Activated T-helper 1 cell treated with anti-CD3 and anti-CD28 coated beads, Interleukin-2, amount 50 U/mL, for 16 hours (primary cell): ENCODE measurements at places on chromosomes 12 and 14.

- DNase-seq, result no peak
Measured at GRCh38 chr12:25056486-25057130, 107.7 kb upstream of the BCAT1 start.

- DNase-seq, result no peak
Measured at GRCh38 chr12:9344541-9344940, 136.3 kb upstream of the PZP start.

- DNase-seq, result no peak
Measured at GRCh38 chr12:130632642-130633041, 83.5 kb downstream of the RIMBP2 start.

DNA sequence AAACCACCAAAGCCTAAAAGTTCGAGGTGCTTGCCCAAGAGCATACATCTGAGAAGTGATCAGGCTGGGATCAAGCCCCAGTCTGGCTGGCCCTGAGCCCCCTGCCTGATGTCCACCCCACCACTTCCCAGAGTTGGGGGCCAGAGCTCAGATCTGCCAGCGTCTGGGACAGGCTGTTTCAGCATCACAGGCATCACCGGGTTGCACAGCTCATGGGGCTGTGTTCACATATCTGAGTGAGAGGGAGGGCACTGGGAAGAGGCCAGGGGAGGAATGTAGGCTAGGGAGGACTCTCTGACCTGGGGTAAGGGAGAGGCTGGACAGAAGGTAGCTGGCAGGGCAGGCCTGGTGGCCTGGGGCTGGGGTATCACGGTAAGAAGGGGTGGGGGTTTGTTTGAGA lies 6.0 kb downstream of the TGM1 start:
- DNase-seq, result no peak

- no peak for DNase-seq
Measured at GRCh38 chr12:10668526-10668925, 5.3 kb downstream of the STYK1 start.

DNA sequence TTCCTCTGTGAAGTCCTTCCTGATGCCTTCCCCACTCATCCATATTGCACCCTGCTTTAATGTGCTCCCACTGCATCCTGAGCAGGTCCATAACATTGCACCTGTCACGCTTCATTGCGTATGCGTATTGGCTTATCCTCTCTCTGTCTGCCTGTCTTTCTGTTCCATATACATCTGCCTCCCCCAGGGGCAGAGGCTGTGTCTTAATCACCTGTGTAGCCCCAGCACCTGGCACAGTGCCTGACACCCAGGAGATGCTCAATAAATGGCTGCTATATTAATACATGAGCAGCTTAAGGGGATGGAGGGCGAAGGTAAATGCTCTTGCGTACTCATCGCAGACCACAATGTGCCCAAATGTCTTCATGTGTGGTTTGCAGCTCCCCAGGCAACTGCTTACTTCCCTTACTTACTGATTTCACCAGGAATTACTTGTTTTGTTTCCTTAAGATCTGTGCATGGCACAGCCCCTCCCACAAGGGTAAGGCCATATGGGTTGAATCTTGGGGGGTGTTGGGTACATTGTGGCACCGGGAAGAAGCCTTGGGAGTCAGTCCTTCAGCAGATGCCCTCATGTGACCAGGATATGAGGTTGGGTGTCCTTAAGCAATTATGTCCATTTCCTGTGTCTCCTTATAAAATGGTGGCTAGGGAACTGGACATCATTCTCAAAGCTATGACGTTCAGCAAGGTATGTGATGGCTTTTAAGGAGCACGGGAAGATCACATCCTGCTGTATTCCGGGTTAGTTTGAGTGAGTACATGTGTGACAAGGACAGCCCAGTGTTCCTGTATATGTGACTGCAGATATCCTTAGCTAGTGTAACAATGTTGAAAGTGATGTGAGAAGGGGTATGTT lies 848 bp upstream of the CPNE6 start:
- DNase-seq, result no peak

- DNase-seq, result no peak
Measured at GRCh38 chr14:83255727-83256090, 1722.1 kb upstream of the SEL1L start.

DNA sequence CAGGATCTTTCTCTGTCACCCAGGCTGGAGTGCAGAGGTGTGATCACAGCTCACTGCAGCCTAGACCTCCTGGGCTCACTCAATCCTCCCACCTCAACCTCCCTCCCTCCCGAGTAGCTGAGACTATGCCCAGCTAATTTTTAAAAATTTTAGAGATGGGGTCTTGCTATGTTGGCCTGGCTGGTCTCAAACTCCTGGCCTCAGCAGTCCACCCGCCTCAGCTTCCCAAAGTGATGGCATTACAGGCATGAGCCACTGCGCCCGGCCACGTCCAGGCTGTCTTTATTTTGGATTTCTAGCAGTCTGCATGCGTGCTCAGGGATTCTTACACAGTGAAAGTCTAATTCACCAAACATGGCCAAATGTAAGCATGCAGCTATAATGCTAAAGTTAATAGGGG lies 17.8 kb downstream of the SLC8B1 start:
- no peak for DNase-seq

- no peak for DNase-seq
Measured at GRCh38 chr14:20435582-20436362, at the start of gene KLHL33. Gene KLHL33 (minus strand): TSS chr14:20436166. CDS start chr14:20435811, 355 bp downstream.

DNA sequence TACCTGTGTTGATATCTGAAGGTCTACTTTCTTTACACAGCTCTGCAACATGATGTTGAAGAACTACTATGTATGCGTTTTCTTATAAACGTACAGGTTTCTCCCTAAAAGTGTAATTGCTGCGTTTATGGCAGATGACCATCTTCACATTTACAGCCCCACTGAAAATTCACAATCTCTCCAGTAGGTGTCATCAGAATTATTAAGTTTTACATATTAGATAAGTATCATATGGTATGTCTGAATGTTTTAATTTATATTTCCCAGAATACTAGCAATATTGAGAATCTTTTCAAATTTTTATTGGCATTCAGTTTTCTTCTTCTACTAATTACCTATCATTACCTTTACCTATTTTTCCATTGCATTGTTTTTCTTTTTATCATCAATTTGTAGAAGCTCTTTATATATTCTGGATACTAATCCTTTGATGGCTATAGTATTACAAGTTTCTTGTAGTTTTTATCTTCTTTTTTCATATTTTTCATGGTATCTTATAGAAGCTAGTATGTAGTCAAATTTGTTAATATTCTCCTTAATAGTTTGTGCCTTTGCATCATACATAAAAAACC lies 123.5 kb downstream of the CAPZA3 start:
- no peak for DNase-seq

GRCh38 chr12:123398550-123399254 lies 14.8 kb downstream of the KMT5A start:
- no peak for DNase-seq

DNA sequence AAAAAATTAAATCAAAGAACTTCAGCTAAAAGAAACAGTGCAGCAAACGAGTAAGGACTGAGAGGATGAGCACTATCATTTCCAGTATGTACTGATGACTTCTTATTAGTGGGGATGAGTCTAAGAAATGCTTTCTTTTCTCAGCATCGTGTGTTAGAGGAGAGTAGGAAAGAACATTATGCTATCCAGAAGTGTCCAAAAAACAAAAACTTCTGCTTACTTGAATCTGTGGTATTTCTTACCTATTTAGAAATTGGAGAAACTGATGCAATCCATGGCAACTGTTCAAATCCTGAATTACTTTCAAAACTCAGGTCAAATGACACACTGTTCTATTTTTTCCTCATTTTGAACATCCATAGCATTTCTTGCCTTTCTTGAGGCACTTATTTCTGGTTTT lies 23.7 kb downstream of the ABCD2 start:
- no peak for DNase-seq

DNA sequence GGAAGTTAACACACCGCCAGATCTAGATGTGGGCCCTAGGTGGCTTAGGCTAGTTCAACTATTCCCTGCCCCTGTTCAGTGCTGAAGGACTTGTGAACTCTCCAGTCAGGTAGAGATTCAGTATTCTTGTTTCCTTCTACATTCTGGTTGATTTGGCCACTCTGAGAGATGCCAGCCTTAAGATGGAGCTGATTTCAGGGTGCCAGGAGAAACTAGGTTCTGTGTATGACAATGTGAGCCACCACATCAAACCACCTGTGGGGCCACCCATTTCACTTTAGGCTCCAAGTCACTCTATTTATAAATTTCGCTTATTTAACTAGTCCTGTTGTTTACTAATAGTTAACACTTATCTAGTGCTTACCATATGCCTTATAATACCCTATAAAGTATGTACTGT lies 26.0 kb downstream of the FRMD6 start:
- DNase-seq, result no peak

DNA sequence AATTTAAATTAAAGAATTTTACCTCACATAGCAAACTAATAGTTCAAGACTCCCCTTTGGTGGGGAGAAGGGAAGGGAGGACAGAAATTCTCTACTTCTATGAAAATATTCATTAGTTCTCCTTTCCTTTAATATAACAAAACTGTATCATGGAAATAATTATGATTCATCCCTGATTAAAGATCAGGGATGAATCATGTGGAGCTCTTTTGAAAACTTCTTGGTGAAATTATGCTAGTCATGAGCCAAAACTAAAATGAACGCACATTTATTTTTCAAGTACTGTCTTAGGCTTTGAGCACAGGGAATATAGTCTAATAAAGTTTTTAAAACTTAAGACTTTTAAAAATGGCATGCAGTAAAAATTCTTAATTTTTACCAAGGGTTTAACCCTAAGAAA lies 17.1 kb downstream of the TMBIM4 start:
- DNase-seq, result no peak

GRCh38 chr12:110348431-110349059 lies 55.0 kb downstream of the ANAPC7 start:
- DNase-seq, result no peak

DNA sequence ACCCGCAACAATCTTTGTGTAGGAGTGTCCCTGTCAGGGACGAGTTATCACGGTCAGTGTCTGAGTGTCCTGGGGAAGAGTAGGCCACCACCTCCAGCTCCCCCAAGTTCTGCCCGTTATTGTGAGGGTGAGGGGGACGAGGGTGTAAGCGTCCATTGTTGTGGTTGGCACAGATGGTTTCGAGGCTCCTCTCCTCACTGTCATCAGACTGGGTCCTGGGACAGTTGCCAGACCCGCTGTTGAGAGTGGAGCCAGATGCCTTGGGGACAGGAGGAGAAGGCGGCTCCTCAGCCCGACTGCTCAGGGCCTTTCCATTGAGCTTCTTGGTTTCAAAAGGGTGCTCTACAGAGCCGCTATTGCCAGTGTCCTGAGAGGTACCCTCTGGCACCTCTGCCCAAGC lies 74.9 kb upstream of the ACTN1 start:
- DNase-seq, result no peak

- no peak for DNase-seq
Measured at GRCh38 chr14:39768589-39768988, 336.4 kb upstream of the FBXO33 start.

DNA sequence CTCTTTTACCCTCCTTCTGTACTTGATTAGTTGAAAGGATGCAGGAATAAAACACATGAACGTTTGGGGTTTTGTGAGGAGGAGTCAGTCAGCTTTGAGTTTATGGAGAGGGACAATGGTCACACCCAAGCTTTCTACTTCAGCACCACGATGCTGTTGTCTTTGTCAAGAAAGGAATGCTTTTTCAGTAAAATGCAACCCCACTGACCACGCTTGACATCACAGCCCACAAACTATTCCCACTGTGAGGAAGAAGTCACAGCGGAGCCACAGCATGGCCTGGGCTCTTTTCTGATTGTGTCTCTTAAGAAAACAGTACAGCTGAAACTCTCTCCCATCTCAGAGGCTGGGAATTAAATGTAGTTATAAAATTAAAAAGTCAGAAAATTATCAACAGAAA lies 135.2 kb downstream of the APAF1 start:
- DNase-seq, result no peak

DNA sequence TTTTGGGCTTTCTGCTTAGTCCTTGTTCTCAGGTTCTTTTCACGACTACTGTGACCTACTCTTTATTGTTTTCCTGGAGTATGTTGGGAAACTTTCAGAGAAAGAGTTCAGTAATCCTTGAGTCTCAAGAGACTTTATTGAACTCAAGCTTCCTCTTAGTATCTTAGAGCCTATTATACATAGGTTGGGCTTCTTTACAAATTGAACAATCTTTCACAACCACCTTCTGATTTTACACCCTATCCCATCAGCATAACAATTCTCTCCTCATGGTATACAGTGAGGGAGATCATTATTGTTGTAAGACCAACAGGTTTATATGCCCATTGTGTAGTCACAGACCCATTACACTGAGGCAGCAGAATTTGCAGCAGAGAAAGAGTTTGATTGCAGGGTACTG lies 193.2 kb upstream of the IGF1 start:
- no peak for DNase-seq

DNA sequence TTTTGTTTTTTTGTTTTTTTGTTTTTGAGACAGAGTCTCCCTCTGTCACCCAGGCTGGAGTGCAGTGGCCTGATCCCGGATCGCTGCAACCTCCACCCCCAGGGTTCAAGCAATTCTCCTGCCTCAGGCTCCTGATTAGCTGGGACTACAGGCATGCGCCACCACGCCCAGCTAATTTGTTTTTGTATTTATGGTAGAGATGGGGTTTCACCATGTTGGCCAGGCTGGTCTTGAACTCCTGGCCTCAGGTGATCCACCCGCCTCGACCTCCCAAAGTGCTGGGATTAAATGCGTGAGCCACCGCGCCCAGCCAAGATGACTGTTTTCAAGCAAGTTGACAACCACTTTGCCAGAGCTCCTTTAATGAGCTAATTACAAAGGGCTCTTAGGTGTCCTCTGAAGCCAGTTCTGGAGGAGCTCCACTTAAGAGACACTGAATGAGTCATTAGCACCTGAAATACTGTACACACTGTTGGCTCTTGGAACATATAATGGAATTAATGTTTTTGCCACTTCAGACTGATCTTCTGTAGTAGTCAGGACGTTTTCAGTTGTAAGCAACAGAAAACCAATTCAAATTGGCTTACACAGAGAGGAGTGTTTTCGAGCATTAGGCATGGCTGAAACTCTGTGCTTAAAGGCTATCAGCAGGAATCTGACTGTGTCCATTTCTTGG lies 55.4 kb upstream of the MED13L start:
- DNase-seq, result no peak

- DNase-seq, result no peak
Measured at GRCh38 chr12:132089407-132089910, 54.7 kb downstream of the DDX51 start.

DNA sequence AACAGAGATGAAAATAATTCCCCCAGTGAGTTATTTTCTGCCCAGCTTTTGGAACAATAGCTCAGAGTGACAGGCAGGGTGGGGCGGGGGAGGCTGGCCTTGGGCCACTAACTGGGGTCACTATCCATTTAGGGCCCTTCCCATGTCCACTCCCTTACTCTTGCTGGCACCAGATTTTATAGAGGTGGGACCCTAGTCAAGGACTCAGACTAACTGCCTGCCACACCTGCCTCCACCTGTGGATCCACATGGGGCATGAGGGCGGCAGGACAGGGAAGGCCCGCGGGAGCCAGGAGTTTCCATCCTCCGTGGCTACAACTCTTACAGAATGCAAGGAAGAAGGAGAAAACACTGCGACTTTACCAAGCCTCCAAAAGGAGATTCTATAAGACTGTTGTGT lies 10.1 kb downstream of the VDR start:
- DNase-seq, result no peak
